ENCODE measurements at places on chromosomes 7 and 10. TPM values are rescaled to one million over a fixed set of nuclear protein-coding genes. Genes with fewer than 3 reads are reported as not detected.
A peak's percentile ranks its signal among the peaks of the same experiment; 100 is the strongest.

GRCh38 chr10:9339716-9340115, 1285.2 kb downstream of the GATA3 start:
- no peak overlapping the region for H3K27ac ChIP-seq
- no peaks in the 10 kb centered on the region for H3K36me3 ChIP-seq
- no peaks in the 10 kb centered on the region for H3K4me1 ChIP-seq
- no peak overlapping the region for H3K4me3 ChIP-seq
- no peak for DNase-seq
- H3K27me3 ChIP-seq: peaks cover 5% of the 10 kb centered on the region

DNA sequence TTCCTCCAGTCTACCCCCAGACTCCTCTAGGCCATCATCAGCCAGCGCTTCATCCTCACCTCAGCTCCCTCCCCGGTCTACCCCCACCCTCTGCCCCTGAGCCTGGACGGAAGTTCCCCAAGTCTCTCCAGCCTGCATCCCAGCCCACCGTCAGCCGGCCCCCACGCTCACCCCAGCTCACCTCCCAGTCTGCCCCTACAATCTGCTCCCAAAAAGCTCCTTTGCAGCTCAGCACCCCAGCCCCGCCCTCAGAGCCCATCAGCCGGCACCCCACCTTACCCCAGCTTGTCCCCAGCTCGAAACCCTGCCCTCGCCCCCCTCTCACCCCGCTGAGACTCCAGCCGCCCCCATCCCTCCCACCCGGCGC, 322 bp upstream of the RAMP3 start:
- DNase-seq: no peak
- no peaks in the 10 kb centered on the region for H3K36me3 ChIP-seq
- H3K27ac ChIP-seq: no peak overlapping the region
- peaks cover 19% of the 10 kb centered on the region for H3K27me3 ChIP-seq
- H3K4me1 ChIP-seq: peaks cover 8% of the 10 kb centered on the region

DNA sequence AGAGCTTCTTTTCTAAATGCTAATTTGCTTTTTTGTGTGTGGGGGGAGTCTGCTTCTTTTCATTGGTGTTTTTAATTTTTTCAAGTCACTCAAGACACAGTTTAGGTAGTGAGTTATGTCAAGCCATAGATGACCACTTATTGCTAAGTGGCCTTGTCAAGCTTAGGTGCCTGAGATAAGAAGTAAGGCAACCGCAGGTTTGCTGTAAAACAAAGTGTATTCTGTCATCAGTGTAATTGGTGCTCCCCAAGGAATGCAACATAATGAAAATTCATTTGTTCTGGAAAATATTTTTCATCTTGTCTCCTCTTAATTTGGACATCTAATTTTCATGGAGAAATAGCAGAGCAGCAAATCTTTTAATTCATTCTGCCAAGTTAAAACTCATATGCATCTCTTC, 249.6 kb downstream of the EXOC4 start:
- H3K36me3 ChIP-seq: no peaks in the 10 kb centered on the region
- no peak for DNase-seq
- no peaks in the 10 kb centered on the region for H3K4me1 ChIP-seq
- H3K27me3 ChIP-seq: no peaks in the 10 kb centered on the region
- H3K4me3 ChIP-seq: no peak overlapping the region
- no peak overlapping the region for H3K27ac ChIP-seq

Gene PCDH15
- not detected for total RNA-seq

Gene PPP1R3C
- not detected for total RNA-seq

DNA sequence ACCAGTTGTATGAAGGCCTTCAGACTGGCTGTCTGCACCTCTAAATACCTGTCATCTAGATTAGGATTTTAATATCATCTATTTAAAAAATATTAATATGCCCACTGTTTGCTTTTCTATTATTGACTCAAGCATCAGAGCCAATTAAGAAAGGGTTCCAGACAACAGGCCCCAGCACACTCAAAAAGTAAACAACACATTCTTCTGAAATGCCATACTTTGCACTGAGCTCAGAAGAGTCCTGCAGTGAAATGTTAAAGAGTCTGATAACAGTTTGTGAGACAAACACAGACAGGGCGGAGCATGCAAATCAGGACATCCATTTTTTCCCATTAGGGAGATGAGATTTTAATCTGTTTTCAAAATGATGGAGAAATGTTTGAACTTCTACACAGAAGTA, 45.9 kb upstream of the KLF6 start:
- no peak for DNase-seq
- no peaks in the 10 kb centered on the region for H3K36me3 ChIP-seq
- H3K4me3 ChIP-seq: no peak overlapping the region
- H3K27ac ChIP-seq: no peak overlapping the region
- no peaks in the 10 kb centered on the region for H3K27me3 ChIP-seq

Gene EBLN1
- not detected for total RNA-seq

- H3K4me1 ChIP-seq: peaks cover 9% of the 10 kb centered on the region
- no peaks in the 10 kb centered on the region for H3K36me3 ChIP-seq
- no peak overlapping the region for H3K27ac ChIP-seq
- no peak overlapping the region for H3K4me3 ChIP-seq
- no peaks in the 10 kb centered on the region for H3K27me3 ChIP-seq
These were observed 222.8 kb downstream of the TNS3 start for GRCh38 chr7:47358944-47359588.

GRCh38 chr7:1041551-1042491, 2.5 kb upstream of the GPR146 start:
- peaks cover 1% of the 10 kb centered on the region for H3K36me3 ChIP-seq
- peaks cover 40% of the 10 kb centered on the region for H3K4me1 ChIP-seq
- no peak overlapping the region for H3K4me3 ChIP-seq

Gene GALNT17
- total RNA-seq: not detected

- no peak overlapping the region for H3K4me3 ChIP-seq
- H3K27ac ChIP-seq: no peak overlapping the region
- no peak for DNase-seq
- H3K36me3 ChIP-seq: peaks cover 14% of the 10 kb centered on the region
- no peaks in the 10 kb centered on the region for H3K4me1 ChIP-seq
- no peaks in the 10 kb centered on the region for H3K27me3 ChIP-seq
These were observed 14.7 kb upstream of the RABGEF1 start for GRCh38 chr7:66725843-66726242.

Gene FFAR4
- total RNA-seq: not detected

DNA sequence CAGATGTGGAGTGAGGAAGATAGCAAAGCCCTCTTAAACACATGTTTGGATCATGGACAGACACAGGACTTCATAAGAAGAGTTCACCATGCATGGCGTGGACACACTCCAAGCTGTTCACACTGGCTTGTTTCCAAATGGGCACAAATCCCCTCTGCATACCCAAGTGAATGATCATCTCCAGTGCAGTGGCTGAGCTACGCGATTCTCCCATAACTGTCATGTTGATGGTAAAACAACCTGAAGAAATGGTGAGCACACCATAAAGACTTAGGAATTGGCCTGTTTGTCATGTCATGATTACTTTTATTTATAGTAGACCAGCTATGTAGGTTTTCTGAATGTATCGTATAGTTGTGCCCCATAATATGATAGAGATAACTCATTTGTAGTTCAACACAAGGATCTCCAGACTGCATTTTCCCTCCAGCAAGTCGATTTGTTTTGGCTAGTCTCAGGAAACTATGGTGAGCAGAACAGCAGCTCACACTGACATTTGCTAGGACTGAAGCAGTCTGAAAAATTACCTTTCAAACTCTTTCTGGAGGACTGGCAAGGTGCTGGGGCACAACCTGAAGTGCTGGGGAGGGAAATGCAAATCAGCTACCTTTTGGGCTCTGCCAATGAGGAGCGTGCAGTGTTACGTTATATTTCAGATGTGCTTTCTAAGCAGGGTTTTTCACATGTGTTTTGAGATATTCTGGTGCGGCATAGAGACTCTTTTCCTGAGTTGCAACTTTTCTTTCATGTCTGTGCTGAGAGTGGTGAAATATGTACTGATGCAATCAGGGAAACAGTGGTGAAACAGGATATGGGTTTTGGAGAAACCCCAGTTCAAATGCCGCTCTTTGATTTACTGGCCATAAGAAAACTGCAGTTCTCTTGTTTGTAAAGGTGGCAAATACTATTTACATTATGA, 629.6 kb upstream of the DPP6 start:
- H3K4me1 ChIP-seq: no peaks in the 10 kb centered on the region
- H3K27me3 ChIP-seq: no peaks in the 10 kb centered on the region
- no peaks in the 10 kb centered on the region for H3K36me3 ChIP-seq
- no peak overlapping the region for H3K4me3 ChIP-seq
- no peak for DNase-seq
- H3K27ac ChIP-seq: no peak overlapping the region

DNA sequence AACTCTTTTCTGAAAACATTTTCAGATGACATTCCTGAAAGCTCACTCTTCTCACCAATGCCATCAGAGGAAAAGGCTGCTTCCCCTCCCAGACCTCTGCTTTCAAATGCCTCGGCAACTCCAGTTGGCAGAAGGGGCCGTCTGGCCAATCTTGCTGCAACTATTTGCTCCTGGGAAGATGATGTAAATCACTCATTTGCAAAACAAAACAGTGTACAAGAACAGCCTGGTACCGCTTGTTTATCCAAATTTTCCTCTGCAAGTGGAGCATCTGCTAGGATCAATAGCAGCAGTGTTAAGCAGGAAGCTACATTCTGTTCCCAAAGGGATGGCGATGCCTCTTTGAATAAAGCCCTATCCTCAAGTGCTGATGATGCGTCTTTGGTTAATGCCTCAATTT, 16.5 kb downstream of the ANLN start:
- H3K4me1 ChIP-seq: peaks cover 28% of the 10 kb centered on the region
- peaks cover 38% of the 10 kb centered on the region for H3K36me3 ChIP-seq
- H3K27me3 ChIP-seq: no peaks in the 10 kb centered on the region
- no peak overlapping the region for H3K4me3 ChIP-seq
- DNase-seq: no peak

DNA sequence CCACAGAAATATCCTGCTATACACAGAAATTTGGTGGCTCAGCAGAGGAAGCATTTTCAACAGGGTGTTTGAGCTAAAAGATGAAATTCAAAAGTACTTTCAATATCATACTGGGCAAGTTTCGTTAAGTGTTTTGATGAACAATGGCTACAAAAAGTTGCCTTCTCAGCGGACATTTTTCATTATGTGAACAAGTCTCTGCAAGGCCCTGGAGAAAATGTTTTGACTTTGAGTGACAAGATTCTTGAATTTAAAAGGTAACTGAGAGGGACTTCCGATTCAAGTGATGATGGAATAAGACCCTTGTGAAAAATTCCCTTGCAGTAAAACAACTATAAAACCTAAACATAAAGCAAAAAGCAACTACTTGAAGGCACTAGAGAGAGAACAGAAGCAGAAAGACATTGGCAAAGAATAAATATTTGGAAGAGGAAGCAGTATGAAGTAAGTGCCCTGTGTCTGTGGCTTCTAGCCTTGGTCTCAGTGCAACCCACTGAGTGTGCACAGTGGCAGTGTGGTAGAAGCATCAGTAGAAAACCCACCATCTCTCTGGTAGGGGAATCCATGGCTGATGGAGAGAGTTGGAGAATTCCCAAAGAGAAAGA, 62.5 kb upstream of the NAMPT start:
- H3K27ac ChIP-seq: peak overlapping the region; percentile 99
- peak; percentile 11 for DNase-seq
- peak overlapping the region; percentile 63 for H3K4me3 ChIP-seq
- peaks cover 53% of the 10 kb centered on the region for H3K4me1 ChIP-seq
- peaks cover 1% of the 10 kb centered on the region for H3K27me3 ChIP-seq

Gene ACSL5
- 50.7 TPM for total RNA-seq

Gene ANXA7
- 152 TPM for total RNA-seq

Gene ELFN1
- total RNA-seq: not detected

Gene COL28A1
- not detected for total RNA-seq

GRCh38 chr7:42457663-42458062, 220.7 kb upstream of the GLI3 start:
- H3K27me3 ChIP-seq: no peaks in the 10 kb centered on the region
- H3K36me3 ChIP-seq: no peaks in the 10 kb centered on the region
- H3K4me1 ChIP-seq: no peaks in the 10 kb centered on the region
- H3K4me3 ChIP-seq: no peak overlapping the region

Gene KNDC1
- 0.54 TPM for total RNA-seq

DNA sequence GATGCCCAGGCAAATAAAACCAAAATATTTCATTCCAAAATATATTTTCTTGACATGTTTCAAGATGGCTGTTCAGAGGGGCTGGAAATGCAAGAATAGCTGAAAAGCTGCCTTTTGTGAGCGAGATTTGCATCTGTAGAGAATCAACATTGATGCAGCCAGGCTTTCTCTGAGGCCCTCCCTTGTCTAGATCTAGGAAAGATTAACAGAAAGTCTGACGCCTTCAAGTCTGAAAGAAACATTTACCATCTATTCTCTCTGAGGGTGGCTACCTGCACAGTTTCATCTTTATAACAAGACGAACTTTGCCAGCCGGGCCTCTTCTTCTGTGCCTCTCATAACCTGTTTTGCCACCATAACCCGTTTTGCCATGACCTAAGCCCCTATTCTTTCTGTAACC, 170.2 kb downstream of the AKR1D1 start:
- peaks cover 3% of the 10 kb centered on the region for H3K27me3 ChIP-seq
- no peaks in the 10 kb centered on the region for H3K36me3 ChIP-seq
- H3K27ac ChIP-seq: no peak overlapping the region
- DNase-seq: no peak
- no peak overlapping the region for H3K4me3 ChIP-seq

Gene GNAI1
- 5.3 TPM for total RNA-seq

GRCh38 chr7:33044986-33045385, 17.6 kb downstream of the NT5C3A start:
- peaks cover 37% of the 10 kb centered on the region for H3K4me1 ChIP-seq
- H3K27ac ChIP-seq: no peak overlapping the region
- no peaks in the 10 kb centered on the region for H3K27me3 ChIP-seq
- no peak overlapping the region for H3K4me3 ChIP-seq

DNA sequence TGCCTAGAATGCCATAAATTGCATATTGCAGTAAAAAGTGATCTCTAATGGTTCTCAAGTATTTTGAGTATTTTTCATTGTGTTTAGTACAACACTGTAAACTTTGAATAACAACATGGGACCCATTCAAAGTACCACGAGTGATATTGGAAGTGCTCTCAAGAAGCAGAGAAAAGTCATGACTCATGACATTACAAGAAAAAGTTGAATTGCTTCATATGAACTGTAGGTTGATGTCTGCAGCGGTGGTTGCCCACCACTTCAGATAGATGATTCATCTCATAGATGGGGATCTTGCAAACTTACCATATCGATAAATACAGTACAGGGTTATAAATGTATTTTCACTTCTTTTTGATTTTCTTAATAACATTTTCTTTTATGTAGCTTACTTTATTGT, 33.9 kb downstream of the ENTPD1 start:
- H3K27ac ChIP-seq: peak overlapping the region; percentile 84
- H3K36me3 ChIP-seq: peaks cover 17% of the 10 kb centered on the region
- H3K27me3 ChIP-seq: no peaks in the 10 kb centered on the region

Measured in activated T-helper 1 cell treated with anti-CD3 and anti-CD28 coated beads, Interleukin-12 subunit alpha, Interleukin-12 subunit beta, Interleukin-2, Interleukin-4 antibody, amounts not matched to agents 30 ng/mL and 10 ng/mL and 1 ng/mL, durations not matched to agents 14 hours and 24 hours and 36 hours (primary cell).